ENCODE measurements at places on chromosomes 7 and 10. TPM values are rescaled to one million over a fixed set of nuclear protein-coding genes. Genes with fewer than 3 reads are reported as not detected.

HGF gene
- 41.3 TPM for total RNA-seq

GRCh38 chr7:43460733-43461348, 122.1 kb upstream of the STK17A start:
- DNase-seq, result no peak

DNA sequence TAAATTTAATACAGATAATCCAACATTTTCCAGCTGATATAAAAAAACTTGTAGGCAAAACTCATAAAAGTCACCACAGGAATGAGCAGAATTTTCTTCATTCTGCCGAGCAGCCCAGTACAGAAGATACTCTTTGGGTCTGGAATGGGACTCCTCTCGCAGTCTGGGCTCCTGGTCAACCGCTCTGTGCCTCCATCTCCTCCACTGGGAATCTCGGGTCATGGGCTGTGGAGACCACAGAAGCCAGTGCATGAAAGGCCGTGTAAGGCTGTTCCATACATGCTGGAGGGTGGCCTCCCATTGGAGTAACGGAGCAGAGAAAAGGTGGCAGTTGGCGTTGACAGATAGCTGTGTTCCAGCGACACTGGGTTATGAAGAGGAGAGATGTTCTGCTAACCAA, 616.4 kb upstream of the MGMT start:
- no peak for DNase-seq

- DNase-seq, result no peak
Measured at GRCh38 chr10:21424459-21424861, 101.0 kb downstream of the SKIDA1 start.

DNA sequence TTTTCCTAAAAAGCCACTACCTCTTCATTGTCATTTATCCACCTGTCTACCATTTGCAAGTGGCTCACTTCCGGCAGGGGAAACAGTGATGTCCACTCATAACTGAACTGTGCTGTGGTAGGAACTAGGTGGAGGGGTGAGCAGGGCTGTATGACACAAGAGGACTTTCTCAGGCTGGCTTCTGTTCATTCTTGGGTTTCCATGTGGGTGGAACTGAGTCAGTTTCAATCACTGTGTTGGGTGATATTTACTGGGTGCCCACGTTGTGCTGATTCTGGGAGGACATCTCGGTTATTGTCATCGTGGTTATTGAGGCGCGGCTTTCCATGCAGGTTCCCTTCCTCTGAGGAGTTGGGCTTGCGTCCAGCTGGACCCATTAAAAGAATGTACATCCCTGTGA, 38.8 kb downstream of the RAMP3 start:
- DNase-seq, result no peak

DNA sequence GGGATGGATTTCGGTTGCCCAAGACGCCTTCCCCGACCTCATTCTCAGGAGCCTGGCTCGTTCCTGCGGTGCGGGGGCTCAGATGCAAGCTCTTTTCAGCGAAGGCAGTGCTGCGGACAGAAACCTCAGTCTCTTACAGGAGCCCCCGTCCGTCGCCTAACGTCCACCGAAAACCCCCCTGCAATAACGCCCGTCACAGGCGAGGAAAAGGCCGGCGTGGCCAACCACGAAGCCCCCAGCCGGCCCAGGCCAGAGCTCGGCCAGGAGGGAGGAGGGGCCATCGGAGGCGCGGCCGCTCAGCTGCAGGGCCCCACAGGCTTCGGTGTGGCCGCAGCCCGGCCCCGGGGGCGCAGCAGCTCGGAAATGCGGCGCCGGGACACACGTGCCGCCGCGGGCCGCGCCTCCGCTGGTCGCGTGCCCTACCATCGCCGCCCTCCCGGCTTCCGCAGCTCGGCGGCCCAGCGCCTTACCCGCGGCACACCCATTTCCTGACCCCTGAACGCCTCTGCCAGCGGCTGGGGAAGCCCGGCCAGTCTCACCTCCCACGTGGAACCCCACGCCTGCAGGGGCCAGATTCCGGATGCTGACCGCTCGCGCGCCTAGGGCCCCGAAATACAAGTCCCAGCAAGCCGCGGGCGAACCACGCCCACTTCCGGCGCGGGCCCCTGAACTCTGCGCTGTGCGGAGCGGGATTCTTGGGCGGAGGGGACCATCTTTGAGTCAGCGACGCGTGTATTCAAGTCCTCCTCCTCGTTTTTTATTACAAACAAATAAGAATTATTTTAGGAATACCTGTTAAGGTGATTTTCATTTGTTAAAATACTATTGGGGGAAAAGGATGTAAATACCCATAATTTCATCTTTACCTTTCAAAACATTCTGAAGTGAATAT, at the start of gene ZNF239:
TSS of gene ZNF239 (minus strand) at position 616 of the 892 bp plus-strand sequence. CDS start 16,537 bp downstream, outside the sequence.
- DNase-seq, result peak; percentile 94

DNA sequence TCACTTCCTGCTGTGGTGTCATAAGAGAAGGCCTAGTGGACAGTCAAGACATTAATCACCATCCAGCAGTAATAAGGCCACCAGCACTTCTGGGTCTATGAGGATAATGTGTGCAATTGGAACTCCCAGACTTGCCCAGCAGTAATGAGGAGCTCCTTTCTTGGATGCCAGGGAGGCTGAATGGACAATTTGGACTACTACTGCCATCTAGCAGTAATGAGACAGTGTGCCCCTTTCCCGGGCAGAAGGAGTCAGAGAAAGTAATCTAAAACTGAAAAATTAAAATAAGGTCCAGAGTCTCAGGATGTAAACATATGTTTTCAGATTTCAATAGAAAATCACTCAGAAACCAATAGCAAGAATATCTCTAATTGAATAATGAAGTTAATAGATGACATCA, 400.4 kb downstream of the CDC14C start:
- no peak for DNase-seq

DNA sequence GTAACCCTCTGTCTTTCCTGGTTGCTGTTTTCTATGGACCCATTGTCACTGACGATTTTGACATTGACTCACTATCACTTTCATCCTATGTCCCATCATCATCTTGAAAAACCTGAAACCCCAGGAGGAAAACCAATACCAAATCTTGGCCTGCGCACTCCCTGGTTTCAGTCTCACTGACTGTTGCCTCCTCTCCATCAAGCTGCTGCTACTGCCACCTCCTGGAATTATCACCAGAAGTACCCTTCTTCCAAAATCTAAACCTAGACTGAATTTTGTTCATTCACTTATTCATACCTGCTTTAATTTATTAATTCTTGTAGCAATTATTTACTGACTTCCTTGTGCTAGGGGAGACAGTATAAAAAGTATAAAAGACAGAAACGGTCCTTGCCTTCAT, 44.5 kb upstream of the ACBD5 start:
- DNase-seq, result no peak

GRCh38 chr10:96708456-96708855, 11.9 kb downstream of the PIK3AP1 start:
- DNase-seq, result no peak

DNA sequence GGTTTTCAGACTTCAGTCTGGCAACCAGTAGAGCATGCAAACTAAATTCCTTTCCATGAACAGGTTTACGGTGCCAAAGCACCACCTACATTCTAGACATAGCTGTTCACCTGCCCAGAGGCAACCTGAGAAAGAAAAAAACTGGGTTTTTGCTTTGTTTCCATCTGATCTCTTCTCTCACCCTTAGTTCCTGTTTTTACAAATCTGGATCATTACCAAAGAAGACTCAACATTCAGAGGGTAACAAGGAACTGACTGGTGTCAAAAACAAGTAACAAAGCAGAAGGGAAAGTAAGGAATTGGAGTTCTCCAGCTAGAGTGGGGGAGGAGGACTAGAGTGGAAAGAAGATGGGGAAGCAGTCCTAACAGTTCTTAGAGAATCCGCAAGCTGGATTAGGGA, 36.4 kb downstream of the CPVL start:
- no peak for DNase-seq
